ENCODE measurements at places on chromosomes 3 and 15.

DNA sequence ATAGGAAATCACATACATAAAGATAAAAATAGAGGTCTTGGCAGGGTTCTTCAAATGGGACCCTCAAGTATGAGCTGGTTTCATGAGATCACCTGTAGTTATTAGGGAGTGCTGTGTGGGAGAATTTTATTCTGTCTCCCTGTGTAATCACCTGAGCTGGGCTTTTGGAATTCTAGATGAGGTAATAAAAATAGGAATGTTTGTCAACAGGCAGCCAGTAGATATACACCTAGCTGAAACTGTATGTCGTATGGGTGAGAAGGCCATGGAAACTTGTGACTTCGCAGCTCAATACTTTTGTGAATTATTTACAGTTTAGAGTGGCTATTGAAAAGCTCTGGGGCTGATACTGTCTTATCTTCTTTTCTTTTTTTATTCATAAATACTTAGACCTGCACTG, 40.5 kb upstream of the PLCL2 start:
- DNase-seq, result no peak

DNA sequence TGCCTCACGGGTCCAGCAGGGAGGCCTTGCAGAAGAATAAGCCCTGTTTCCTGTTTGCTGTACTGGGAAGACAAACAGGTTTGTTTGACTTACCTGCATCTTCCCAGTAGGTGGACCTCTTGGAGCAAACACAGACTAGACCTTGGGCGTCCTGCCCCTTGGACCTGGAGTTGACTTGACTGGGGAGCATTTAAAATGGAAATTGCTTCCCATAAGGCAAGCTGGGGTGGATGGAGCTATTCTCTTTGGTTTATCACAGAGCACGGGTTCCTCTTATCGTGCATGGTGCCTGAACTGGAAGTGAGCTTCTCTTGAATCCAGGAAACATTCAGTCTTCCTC, 151.4 kb downstream of the RPLP1 start:
- DNase-seq, result no peak

DNA sequence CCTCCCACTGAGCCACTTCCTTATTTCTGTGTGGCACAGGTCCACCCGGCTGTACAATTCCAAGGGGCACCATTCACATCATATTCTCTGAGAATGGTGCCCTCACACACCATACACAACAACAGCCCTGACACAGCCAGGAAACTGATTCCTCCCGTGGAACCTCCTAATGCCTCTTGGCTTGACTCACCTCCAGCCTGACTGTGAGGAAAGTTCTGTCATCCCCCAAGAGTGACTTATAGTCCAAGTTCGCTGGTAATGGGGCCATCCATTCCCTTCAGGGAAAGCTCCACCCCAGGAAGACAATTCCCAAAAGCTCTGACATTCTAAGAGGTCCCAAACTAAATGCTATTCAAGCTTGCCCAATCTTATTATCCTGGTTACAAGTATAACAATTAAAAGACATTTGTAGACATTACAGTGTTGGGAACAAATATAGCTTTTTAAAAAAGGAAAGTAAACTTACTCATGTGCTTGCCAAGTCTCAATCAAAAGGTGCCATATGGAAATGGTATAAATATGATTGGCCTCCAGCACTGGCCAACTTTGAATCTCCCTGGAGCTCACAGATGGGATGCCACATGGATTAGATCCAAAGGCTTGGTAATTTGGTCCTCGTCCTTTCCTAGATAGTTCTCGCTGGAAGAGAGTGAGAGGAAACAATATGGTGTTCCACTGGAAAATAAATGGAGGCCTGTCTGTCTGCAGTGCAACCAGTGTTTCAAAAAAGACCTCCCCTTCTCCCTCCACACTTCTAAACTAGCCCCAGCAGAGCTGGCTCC, 56.3 kb upstream of the PSMD6 start:
- no peak for DNase-seq

DNA sequence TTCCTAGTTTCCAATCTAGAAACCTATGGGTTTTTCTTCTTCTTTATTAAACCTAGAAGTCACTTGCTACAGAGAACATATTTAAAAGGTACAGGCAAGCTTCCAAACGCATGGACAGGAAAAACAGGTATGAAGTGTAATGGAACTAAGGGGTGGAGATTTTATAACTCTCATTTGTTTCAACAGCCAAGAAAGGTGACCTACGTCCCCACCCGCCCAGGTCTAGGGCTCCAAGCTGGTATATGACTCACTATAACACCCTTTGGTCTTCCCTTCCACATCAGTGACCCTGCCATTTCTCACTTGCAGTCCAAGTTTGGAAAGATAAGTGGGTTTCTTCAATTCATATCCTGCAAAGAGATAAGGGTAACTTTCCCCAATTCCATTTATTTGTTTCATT, 6.0 kb upstream of the LIPH start:
- no peak for DNase-seq

- no peak for DNase-seq
These were observed 596 bp upstream of the SGO1 start for GRCh38 chr3:20186600-20187004.

- DNase-seq, result no peak
These were observed 198.7 kb downstream of the AKAP13 start for GRCh38 chr15:85578941-85579701.

- DNase-seq, result no peak
These were observed 26.7 kb downstream of the SNTN start for GRCh38 chr3:63679186-63679585.

- no peak for DNase-seq
These were observed 81.4 kb upstream of the TPM1 start for GRCh38 chr15:62961134-62961533.

DNA sequence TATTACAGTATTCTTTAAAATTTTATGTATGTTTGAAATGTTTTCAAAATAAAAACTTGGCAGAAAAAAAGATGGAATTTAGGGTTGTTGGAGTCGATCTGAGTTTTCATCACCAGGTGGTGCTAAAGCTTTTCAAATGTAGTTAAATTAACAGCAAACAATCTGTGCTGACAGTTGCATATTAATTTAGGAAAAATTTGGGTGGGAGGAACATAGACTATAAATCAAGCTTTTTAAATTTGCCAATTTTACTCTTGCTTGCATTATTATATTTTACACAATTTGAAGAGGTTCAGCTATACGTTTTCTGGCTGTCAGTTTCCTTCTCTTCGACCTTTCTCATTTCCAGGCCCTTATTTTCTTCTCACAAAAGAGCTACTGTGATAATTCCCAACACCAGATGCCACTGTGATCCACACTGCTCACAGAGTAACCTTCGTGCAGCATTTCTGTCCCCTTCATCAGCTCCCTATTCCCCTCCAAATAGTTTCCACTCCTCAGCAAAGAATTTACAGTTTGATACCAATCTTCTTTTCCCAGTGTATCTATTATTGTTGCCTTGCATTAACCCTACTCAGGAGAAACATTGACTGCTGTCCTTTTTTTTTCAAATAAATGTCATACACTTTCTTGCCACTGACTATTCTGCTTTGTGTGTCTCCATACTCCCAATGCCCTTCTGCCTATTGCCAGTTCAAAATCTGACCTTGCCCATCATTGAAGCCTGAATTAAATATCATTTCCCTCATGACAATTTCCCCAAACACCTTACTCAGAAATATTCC, 53.4 kb upstream of the EIF5A2 start:
- no peak for DNase-seq

- DNase-seq, result no peak
These were observed 1.0 kb downstream of the MYLK start for GRCh38 chr3:123883111-123883510.

GRCh38 chr3:11467875-11468274, 175.8 kb downstream of the VGLL4 start:
- DNase-seq, result no peak

DNA sequence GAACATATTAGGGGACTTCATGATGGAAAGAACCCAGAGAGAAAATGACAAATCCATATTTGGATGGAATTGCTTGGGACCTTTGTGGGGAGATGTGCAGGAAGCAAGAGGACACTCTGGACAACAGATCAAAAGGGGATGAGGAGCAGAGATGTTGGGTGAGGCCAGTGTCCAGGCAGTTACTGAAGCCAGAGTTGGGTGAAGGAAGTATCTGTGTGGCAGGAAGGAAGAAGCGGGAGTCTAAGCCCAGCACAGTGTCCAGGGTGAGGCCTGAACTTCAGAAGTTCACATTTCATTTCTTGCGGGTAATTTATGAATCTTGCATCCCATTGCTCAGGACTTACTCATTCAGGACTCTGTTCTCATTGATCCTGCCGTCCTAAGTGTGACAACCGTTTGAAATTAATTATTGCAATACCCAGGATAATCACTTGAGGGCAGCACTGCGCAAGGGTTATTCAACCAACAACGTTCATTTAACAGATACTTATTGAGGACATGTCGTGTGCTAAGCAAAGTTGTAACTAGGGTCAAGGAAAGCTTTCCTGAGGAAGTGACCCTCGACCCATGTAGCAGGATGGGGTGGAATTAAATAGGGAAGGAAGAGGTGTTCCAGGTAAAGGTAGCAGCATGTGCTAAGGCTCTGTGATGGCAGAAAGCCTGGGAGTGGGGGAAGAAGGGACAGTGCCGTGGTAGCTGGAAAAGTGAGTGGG, 61.3 kb upstream of the CMTM8 start:
- no peak for DNase-seq

DNA sequence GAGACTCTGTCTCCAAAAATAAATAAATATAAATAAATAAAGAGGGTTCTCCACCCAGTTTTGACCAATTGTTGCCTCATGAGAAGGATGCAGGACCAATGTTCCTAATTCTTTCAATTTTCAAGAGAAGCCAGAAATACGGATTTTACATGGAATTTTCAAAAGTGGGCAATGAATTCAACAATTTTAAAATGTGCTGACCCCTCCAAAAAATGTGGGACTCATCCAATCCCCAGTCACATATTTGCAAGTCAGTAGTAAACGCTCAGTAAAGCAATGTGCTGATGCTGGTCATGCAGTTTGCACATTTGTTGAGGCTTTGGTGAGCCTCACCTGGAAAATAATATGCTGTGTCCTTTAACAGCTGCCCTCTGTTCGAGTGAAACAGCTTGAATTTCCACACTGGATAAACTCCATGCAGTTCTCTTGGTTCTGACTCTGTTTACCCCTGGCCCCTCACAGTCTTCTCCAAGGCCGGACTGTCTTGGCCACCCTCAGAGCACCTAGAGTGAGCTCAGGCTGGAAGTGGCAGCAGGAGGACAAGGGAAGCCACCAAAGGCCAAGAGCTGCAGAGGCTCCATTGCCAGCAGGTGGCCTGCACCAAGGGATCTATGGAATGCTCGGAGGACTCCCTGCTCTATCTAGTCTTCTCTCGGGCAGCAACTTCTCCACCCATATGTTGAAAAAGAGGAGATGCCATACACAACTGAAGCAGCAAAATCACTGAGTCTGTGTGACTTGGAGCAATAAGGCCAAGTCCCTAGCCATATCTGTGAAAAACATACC, 246.8 kb downstream of the UACA start:
- DNase-seq, result no peak

GRCh38 chr3:105956306-105956705, 87.5 kb upstream of the CBLB start:
- DNase-seq, result no peak

- no peak for DNase-seq
These were observed 48.6 kb upstream of the TEX264 start for GRCh38 chr3:51622413-51622812.
